ENCODE measurements at places on chromosomes 7 and 10.

GRCh38 chr10:38047666-38048065, 37.2 kb downstream of the ZNF33A start:
- DNase-seq, result no peak

- DNase-seq, result peak; percentile 12
These were observed 481.0 kb upstream of the SEMA3A start for GRCh38 chr7:84675633-84676034.

- DNase-seq, result no peak
These were observed 148.2 kb downstream of the PRKAG2 start for GRCh38 chr7:151728746-151729145.

DNA sequence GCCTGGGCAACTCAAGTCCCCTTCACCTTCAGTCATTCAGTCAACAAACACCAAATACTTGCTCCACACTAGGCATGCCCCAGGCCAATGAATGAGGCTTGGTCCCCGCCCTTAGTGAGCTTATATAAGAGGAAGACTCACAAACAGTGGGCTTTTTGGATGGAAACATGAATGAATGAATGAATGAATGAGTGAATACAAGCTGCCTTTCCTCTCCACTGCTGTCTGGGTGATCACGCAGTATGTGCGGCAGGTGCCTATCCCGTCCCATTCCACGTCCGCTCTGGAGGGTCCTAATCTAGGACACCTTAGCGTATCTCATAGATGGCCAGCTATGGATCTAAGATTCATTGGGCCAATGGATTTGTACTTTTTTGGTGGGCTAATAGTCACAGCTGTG, 19.8 kb upstream of the GTF2I start:
- no peak for DNase-seq

GRCh38 chr7:129258649-129259389, 34.0 kb downstream of the AHCYL2 start:
- DNase-seq, result peak; percentile 3

GRCh38 chr7:77157446-77157845, 35.0 kb downstream of the CCDC146 start:
- no peak for DNase-seq

- DNase-seq, result no peak
These were observed 307.2 kb downstream of the HGF start for GRCh38 chr7:81462672-81463071.

DNA sequence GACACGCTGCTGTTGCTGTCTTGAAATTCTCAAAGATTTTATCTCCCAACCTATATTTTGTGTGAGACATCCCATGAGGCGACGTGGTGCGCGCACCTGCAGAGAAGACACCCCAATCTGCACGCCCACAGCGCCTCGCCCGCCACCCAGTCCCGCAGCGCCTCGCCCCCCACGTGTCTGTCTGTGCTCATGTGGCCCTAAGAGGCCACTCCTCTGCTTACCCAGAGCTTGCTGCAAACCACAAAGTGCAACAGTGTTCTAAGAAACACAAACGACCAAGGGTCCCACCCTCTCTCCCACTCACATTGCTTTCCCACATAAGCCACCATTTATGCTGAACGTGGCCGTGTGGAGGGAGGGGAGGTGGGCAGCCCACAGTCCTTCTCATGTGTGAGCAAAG, 287.2 kb downstream of the PTPRN2 start:
- no peak for DNase-seq

DNA sequence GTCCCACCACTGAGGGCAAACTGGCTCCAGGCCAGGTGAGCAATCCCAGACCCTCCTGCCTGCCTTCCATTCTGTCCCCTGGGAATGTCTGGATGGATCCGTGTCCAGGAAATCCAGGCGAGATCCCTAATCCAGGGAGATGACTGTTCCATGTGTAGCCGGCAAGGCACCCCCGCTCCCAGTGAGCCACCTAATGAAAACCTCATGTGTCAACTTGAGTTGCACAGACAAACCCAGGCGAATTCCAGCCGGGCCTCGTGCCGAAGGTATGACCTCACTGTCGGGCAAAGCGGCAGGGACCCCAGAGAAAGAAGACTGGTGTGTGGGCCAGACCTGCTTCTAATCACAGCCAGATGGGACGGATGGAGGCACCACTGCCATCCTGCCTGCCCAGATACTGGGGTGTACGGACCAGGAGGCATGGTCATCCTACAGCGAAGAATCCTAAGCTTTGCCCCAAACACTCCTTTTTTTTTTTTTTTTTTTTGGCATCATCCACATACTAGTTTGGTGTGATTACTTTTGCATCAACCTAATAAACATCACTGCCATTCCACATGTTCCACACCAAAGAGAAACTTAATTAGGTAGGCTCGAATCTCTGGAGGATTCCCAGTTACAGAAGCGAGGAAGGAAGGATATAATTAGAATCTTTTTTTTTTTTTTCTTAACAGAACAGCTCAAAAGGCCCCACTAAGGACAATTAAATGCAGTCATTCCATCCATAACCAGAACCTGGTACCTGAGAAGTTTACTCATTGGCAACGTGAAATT, 313.1 kb downstream of the CALN1 start:
- no peak for DNase-seq

DNA sequence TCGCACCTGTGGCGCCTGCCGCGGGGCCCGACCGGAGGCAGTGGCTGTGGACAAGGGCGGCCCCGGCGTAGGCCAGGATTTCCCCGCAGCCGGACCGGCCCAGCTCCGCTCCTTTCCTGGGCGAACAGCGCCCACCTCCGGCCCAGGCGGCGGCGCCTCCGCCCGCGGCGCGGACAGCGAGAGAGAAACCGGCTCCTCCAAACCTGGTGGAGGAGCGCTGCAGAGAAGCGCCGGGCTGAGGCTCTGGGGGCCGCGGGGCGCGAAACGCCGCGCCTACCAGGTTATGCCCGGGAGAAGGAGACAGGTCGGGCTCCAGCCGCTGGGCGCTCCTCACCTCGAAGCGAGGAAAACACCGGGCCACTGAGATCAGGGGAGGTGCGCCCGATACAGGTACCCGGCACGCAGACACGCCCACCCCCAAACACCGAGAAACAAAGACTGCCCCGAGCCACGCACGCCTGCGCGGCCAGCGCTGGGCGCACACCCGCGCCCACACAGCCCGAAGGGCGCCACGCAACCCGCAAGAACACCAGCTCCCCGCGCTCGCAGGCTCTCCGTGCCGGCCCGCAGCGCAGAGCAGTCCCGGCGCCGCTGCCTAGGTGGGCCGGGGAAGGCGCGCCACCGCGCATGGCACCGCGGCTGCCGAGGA, 3.3 kb downstream of the GRID1 start:
- DNase-seq, result peak; percentile 16

DNA sequence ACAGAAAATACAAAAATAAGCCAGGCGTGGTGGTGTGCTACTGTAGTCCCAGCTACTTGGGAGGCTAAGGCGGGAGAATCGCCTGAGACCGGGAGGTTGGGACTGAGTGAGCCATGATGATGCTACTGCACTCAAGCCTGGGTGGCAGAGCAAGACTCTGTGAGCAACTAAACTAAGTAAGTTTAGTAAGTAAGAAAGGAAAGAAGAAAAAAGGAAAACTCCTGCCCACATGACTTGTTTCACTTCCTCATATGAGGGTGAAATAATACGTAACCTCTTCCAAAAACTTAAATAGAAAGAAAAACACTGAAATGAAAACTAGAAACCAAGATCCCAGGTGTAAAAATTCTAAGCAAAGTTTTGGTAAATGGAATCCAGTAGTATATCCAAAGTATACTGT, 79.6 kb downstream of the LARP4B start:
- no peak for DNase-seq

- no peak for DNase-seq
These were observed 353.3 kb upstream of the ZMIZ1 start for GRCh38 chr10:78715435-78715834.

- DNase-seq, result no peak
These were observed 48.0 kb upstream of the MSRB2 start for GRCh38 chr10:23047201-23048050.

DNA sequence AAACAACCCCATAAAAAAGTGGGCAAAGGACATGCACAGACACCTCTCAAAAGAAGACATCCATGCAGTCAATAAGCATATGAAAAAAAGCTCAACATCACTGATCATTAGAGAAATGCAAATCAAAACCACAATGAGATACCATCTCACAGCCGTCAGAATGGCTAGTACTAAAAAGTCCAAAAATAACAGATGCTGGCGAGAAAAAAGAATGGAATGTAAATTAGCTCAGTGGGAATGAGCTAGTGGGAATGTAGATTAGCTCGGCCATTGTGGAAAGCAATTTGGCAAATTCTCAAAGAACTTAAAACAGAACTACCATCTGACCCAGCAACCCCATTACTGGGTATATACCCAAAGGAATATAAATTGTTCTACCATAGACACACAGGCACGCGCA, 287.0 kb downstream of the WDR37 start:
- DNase-seq, result no peak

DNA sequence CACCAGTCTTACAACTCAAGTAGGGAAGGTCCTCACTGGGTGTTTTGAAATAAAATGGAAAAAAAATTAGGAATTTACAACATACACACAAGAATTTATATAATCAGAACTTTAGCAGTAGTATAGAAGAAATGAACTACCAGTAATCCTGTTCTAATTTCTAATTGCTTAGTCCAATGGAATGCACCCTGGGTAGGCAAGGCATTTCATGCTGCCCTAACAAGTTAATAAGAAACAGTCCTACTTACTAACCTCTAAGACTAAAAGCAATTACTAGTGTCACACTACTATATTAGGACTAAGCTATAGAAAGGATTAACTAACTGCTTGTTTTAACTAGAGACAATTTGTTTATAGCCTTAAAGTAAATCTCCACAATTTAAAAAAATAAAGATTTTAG, 158.1 kb downstream of the BTAF1 start:
- DNase-seq, result no peak

DNA sequence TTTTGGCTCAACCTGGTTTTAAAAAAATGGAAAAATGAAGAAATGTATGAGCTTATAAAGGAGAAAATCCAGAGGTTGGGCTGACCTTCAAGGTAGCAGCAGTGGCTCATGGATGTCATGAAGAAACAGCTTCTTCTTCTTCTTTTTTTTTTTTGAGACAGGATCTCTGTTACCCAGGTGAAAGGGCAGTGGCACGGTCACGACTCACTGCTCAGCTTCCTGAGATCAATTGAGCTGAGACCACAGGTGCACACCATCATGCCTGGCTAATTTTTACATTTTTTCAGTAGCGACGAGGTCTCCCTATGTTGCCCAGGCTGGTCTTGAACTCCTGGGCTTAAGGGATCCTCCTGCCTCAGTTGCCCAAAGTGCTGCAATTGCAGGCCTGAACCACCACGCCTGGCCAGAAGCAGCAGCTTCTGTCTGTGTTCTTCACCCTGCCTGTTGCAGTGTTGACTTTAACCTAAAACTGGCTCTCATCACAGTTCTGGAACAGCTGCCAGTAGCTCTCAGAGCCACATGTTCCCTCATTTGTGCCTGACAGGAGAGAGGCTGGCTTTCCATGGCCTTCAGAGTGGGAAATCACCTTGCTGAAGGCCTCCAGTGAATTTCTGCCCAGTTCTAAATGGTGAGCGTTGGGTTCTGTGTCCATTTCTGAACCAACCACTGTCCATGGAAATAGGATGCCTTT, 117.7 kb downstream of the PFKFB3 start:
- no peak for DNase-seq

DNA sequence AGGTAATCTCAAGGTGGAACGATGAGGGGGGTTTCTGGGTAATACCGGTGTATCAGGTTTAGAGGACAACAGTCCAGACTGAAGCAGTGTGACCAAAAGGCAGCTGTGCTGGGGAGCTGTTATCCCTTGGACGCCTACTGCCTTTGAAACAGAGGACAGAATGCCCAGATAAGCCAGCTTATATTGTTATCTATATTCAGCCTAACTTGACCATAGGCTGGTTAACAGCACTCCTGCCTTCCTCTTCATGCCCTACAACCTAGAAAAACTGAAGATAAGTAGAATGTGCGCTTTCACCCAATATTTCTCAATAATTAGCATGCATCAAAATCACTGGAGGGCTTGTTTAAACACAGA, 44.9 kb downstream of the IL6 start:
- DNase-seq, result no peak

DNA sequence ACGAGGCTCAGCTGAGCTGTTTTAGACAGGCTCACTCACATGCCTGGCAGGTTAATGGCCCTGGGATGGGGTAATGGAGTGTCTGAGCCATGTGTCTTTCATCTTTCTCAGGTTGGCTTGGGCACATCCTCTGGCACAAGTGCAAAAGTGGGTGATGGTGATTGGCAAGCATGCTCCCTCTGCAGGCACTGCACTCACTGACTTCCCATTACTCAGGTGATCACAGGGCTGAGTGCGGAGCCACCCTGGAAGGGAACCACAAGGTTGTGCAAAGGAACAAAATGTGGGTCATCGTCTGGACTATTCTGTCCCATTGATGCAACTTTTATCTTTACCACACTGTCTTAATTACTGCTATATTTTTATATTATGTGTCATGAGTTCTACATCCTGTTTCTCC, 244.1 kb upstream of the AKR1E2 start:
- DNase-seq, result no peak

- peak; percentile 53 for DNase-seq
These were observed 15.2 kb upstream of the PPP2R2D start for GRCh38 chr10:131885391-131886165.

- peak; percentile 22 for DNase-seq
These were observed 33.3 kb downstream of the CDK14 start for GRCh38 chr7:90629297-90629918.

- DNase-seq, result no peak
These were observed 79.1 kb downstream of the VTI1A start for GRCh38 chr10:112526139-112526538.

DNA sequence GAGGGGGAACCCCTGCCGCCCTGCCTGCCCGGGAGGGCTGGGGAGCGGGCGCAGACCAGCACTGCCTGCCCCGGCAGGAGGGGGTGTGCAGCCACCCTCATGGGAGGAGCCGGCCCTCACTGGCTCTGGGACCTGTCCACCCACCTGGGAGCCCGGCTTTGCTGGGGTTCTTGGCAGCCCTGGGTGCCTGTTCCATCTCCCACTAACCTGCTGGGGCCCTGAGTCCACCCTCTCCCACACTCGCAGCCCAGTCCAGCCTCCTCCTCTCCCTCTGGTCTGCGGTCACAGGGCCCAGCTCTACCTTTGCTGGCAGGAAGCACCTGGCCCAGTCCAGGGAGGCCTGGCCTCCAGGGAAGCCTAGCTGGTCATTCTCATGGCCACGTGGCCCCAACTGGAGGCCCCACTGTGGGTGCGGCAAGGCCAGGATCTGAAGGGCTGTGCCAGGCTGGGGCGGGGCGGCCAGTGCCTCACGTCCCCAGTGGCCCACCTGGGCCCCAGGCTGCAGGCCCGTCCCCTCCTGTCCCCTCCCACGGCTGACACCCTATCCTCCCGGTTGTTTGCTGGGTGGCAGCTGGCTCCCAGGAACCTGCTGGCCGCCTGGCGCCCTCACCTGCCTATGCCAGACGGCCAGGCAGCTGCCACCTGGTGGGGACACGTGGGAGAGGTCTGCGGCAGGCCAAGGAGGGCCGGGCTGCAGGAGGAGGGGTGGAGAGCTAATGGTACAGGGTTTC, at the start of gene TMEM184A:
Gene TMEM184A, minus strand, starts transcription at position 393 of the 731 bp plus-strand sequence. CDS start 721 bp downstream, outside the sequence.
- DNase-seq, result peak; percentile 92
